ENCODE measurements at places on chromosomes 12 and 14.

DNA sequence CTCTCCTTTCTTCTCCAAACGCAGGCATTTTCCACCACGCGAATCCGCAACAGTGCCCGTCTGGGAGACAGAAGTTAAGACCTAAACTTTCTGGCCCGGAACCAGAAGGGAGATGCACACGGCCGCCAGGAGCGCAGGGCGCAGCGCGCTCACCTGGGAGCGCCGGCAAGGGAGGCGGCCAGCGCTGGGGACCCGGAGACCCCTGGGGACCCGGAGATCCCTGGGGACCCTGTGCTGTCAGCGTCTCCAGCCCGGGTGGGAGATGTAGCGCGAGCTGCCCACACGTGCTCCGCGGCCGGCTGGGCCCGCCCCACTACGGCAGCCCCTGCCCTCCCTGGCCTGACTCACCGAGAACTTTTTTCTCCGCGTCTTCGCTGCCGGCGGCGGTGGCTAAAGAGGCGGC is 620 bp downstream of the YBX3 start:
- peak; percentile 79 for DNase-seq

GRCh38 chr14:34214961-34215360 is 247.1 kb downstream of the SPTSSA start:
- no peak for DNase-seq

DNA sequence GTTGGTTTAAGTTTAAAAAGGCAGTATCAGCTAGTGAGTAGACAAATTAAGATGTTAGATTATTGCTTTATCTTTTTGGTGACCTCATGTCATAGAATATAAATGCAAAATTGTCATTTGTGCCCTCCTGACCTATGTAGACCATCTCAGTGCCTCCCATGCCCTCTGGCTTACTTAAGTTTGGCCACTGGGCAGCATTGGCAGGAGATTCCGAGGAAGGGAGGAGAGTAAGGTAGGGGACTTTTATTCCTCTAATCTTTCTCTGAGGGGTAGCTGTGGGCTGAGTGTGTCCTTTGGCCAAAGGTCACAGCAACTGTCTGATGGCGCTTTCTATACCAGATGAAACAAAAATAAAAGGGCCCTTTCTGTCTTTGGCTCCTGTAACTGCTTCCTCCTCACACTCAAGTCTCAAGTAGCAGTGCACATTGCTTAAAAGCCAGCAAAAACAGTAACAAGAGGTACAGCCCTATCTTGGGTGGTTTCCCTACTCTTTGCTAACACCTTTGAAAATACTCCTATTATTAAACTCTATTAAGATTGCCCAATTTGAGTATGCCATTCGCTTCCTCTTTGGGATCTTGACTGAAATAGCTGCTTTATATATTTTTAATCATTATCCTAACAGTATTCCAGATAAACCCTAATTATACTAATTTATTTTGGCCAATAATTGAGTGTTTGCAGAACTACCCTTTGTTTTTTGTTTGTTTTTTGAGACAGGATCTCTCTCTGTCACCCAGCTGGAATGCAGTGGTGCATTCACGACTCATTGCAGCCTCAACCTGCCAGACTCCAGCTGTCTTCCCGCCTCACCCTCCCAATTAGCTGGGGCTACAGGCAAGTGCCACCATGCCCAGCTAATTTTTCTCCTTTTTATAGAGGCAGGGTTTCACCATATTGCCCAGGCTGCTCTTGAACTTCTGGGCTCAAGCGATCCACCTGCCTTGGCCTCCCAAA is 56.5 kb upstream of the KCNH3 start:
- peak; percentile 8 for DNase-seq

- DNase-seq = peak; percentile 32
Measured at GRCh38 chr12:18861287-18861858, 123.5 kb downstream of the CAPZA3 start.

GRCh38 chr12:30569426-30569825 is 126.2 kb downstream of the IPO8 start:
- DNase-seq = no peak

- DNase-seq = no peak
Measured at GRCh38 chr12:87809916-87810315, 219.3 kb downstream of the C12orf50 start.

DNA sequence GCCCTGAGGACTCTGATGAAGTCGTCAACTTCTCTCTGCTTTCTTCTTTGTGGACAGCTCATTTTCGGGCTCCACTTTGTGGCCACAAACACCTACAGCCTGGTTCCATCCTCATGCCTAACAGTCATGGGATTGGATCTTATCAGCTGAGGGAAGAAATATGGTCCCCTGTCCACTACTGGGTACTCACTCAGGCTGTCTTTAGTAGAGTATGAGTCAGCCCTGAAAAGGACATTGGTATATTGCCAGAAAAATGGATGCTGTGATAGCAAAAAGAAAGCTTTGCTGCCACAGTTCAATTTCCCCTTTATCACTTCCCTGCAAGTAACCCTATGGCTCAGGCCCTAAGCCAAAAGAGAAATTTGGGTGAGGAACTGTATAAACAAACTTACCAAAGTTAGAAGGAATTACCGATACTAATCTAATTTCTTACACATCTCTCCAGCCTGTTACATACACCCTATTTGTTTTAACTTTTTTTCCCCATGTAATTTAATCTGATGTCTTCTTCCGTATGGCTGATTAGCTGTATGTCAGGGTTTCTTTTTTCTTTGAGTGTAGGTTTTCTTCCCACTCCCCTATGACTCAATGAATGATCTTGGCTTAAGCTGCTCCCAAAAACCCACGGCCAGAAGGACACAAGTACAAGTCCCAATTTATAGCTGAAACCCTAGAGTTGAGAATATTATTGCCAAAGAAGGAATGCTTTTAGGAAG is 29.1 kb downstream of the MTHFD1 start:
- no peak for DNase-seq

DNA sequence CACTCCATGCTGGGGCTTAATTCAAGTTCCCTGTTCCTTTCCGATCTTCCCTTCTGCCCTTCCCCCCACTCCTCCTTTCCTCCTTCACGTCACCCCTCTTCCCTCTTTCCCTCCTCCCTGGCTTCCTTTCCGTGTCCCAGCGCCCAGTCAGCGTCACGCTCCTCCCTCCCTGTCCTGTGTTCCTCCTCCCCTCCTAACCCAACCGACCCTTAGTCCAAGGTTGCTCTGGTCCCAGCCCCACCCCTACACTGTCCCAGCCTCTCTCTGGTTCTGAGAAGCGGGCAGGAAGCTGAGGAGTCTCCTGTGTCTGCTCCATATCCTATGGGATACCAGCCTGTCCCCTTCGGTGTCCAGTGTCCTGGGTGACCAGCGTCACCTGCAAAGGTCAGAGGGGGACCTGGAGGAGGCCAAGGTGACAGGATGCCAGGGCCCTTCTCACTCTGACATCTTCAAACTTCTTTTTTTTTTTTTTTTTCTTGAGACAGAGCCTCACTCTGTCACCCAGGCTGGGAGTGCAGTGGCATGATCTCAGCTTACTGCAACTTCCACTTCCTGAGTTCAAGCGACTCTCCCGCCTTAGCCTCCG is 56.2 kb upstream of the TSPAN9 start:
- DNase-seq = no peak

- DNase-seq = peak; percentile 5
Measured at GRCh38 chr12:104057771-104058197, 6.5 kb upstream of the HCFC2 start.

- DNase-seq = no peak
Measured at GRCh38 chr12:2893007-2893406, 2.3 kb downstream of the TULP3 start.

- no peak for DNase-seq
Measured at GRCh38 chr12:2035431-2036055, 17.2 kb upstream of the CACNA1C start.

DNA sequence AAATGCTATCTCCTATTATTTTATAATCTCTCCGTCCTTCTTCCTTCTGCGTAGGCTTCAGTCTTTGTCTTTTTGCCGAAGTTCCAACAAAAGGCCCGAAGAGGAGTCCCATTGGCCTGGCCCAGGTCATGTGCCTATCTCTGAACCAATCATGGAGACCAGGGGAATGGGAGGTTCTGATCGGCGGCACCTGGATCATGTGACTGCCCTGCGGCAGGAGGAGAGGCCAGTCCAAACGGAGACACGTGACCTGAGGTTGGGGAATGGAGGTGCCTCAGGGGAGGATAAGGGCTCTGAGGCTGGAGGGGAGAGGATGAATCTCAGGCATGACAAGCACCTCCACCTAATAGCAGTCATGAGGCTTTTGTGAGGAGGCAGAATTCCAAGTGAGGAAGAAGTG is 86.0 kb downstream of the AACS start:
- no peak for DNase-seq

GRCh38 chr12:103929784-103930033 is 501 bp upstream of the HSP90B1 start:
- DNase-seq = no peak

GRCh38 chr14:55707365-55707804 is 127.4 kb downstream of the KTN1 start:
- peak; percentile 74 for DNase-seq

- DNase-seq = no peak
Measured at GRCh38 chr14:76583174-76583573, 178.1 kb upstream of the VASH1 start.

- DNase-seq = no peak
Measured at GRCh38 chr12:55733858-55734257, 5.0 kb upstream of the CD63 start.

DNA sequence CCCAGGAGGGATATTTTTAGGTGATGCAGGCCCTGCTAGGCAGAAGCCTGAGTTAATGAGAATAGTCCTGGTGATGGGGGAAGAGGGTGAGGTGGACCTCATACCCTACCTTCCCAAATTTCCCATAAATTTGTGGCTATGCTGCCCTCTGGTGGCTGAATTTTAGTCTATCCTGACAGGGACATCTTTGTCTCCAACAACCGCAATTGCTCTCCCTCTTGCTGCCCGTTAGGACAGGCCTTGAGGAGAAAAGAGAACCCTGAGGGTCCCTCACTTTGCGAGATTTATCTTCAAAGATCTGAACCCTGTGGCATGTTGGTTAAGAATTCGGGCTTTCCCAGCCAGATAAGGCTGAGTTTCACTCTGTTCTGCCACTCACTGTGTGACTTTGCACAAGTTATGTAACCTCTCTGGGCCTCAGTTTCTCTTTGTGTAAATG is 9.8 kb upstream of the ZNF385A start:
- DNase-seq = peak; percentile 56

DNA sequence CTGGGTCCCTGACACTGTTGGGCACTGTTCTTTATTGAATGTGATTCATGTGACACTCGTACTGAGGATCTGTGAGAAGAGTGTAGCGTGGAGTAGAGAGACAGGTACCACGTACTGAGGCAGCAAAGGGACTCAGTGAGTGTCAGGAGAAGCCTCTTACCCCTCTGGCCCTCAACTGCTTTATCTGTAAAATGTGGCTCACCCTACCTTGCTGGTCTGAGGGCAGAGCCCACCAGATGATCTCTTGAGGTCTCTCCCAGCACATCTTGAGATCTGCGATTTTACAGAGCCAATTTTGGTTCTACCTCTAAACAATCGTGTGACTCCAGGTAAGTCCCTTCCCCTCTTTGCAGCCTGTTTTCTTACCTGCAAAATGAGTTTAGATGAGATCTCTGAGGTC is 3.1 kb downstream of the CEBPE start:
- no peak for DNase-seq

- no peak for DNase-seq
Measured at GRCh38 chr14:66501592-66501991, 6.4 kb upstream of the GPHN start.

DNA sequence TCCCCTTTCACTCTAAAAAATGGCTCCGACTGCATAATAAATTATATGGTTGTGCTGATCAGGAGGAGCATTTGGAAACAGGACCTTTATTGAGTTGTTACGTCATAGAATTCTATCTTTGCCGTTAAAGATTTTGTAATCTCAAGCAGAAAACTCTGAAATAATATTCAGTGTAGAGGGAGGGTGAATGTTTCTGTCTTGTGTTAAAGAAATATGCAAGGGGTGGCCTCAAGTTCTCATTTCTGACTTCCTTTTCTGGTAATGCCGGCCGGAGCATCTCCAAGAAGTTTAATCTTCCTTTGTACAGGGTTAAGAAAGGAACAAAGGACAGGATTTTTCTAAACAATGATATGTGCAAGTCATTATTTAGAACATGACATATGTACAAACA is 165.1 kb downstream of the SLC38A4 start:
- DNase-seq = no peak

DNA sequence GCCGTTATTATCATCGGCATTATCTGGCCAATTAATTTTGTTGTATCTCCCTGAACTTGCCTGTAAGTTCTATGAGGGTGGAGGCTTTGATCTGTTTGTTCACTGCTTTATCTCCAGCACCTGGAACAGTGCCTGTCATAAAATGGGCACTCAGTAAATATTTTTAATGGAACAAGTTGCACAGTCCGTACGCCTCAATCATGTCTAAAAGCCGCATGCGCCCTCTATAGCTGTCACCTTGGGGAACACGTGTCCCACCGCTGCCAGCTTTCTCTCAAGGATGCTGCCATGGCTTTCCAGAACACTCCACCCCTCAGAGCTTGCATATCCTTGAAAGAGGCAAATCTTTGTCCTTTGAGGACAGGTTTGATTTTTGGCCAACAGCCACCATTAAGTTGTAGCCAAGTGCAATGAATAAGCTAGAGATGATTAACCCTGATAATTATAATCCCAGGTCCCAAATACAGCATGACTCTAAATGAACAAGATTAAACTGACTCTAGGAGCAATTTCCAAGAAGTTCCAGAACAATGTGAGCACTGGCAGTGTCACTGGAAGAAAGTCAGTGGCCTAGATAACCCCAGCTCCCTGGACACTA is 55.1 kb downstream of the ERH start:
- no peak for DNase-seq

DNA sequence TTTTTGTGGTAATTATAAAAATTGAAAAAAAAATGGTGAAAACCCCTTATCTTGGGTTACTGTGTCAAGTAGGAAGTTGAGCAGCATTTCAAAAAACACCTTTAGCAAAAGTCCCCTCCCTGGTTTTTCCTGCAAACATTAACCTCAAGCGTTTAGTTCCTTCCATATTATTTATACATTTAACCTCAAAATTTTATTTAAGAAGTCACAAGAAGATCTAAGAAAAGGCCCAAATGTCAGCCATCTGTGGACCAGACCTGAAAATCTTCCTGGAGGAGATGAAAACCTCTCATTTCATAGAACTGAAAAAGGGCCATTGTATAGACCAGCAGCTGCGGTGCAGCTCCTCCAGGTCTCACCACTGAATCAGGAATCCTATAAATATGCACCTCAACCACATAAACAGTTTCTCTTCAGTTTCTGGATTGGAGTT is 40.4 kb upstream of the BTG1 start:
- no peak for DNase-seq

DNA sequence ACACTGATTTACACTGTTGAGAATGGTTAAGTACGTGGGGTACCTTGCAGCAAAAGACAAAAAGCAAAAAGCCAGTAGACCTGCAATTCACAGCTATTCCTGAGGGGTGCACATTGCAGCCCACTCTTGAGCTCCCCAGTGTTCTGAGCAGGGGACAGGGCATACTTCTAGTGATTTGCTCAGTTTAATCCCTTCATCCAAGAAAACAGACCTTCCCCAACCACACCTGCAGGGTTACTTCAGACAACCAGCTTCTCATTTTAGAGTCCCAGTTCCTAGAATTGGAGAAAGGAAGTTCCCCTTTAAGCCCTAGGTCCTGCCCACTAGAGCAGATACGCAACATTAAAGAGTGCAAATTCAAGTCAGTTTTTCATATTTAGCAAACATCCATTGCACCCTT is 3.6 kb upstream of the WSB2 start:
- no peak for DNase-seq

Data from NCI-H510A treated with DMSO at 0.1 percent for 48 hours (cell line).